Hepatocyte (in vitro differentiated cells): ENCODE measurements at places on chromosomes 1 and 21. TPM values are rescaled to one million over a fixed set of nuclear protein-coding genes. Genes with fewer than 3 reads are reported as not detected.

GRCh38 chr1:237282208-237282783, 240.3 kb downstream of the RYR2 start:
- H3K27me3 ChIP-seq = no peaks in the 10 kb centered on the region
- no peak for DNase-seq
- H3K4me1 ChIP-seq = no peaks in the 10 kb centered on the region
- no peak overlapping the region for H3K27ac ChIP-seq

- peak; percentile 87 for DNase-seq
- peaks cover 8% of the 10 kb centered on the region for H3K27me3 ChIP-seq
- no peaks in the 10 kb centered on the region for H3K36me3 ChIP-seq
- H3K4me3 ChIP-seq = no peak overlapping the region
- no peak overlapping the region for H3K27ac ChIP-seq
- peaks cover 5% of the 10 kb centered on the region for H3K4me1 ChIP-seq
These were observed 12.0 kb upstream of the RHBG start for GRCh38 chr1:156356875-156357534.

- peak; percentile 62 for DNase-seq
- peak overlapping the region; percentile 86 for H3K27ac ChIP-seq
- no peaks in the 10 kb centered on the region for H3K27me3 ChIP-seq
- no peaks in the 10 kb centered on the region for H3K36me3 ChIP-seq
- peaks cover 42% of the 10 kb centered on the region for H3K4me1 ChIP-seq
These were observed 208.3 kb upstream of the RUNX1 start for GRCh38 chr21:35257413-35257812.

DNA sequence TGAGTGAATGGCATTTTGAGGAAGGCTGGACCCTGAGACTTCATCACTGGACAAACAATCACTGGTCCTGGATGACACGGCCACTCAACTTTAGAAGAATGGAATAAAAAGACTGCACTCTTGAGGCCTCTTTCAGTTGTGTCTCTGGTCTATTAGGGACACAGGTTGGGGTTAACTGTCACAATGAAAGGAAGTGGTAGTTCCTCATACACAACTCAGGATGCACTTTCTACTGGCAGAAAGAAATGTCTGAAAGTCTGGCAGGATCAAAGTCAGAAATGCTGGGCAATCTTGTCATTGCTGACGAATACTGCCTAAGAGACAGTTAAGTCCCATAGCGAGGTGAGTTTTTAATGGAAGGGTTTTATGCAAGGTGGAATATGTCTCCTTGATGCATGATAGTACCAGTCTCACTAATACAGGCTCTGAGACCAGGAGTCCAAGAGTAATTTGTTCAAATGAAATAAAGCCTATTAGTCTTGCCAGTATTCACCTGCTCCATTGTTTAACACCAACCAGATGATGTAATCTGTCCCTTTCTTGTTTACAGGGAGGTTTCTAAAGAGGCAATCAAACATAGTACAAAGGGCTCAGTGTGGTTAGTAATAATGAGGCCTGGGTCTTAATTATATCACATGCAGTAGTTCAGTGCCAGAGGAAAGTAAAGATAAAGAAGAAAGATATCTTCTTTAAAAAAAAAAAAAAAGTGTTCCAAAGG, 11.2 kb upstream of the RRP15 start:
- no peaks in the 10 kb centered on the region for H3K4me1 ChIP-seq
- H3K27me3 ChIP-seq = no peaks in the 10 kb centered on the region
- no peak overlapping the region for H3K4me3 ChIP-seq

- peak; percentile 53 for DNase-seq
- no peaks in the 10 kb centered on the region for H3K36me3 ChIP-seq
- no peaks in the 10 kb centered on the region for H3K27me3 ChIP-seq
These were observed 1.0 kb downstream of the ZNF687 start for GRCh38 chr1:151282883-151283725.

GRCh38 chr1:154445040-154445472, 39.9 kb downstream of the IL6R start:
- H3K4me3 ChIP-seq = no peak overlapping the region
- H3K27ac ChIP-seq = no peak overlapping the region
- H3K4me1 ChIP-seq = peaks cover 3% of the 10 kb centered on the region
- no peaks in the 10 kb centered on the region for H3K36me3 ChIP-seq

FLG gene
- total RNA-seq = not detected in 2 replicates

DNA sequence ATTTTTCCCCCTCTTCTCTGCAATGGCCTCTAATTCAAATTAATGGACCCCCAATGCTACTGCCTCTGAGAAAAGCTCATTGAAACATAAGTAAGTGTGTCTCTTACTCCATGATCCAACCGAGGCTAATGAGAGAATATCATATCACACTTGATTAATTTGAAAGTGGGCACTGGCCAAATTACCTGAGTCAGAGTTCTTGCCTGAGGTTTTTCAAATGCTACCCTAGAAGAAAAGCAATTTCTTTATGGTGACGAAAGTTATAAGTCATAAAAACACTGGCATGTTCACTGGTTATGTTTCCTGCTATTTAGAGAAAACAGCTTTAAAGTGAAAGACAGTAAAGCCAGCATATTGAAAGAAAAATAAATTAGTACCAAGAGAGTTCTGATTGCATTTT, 368.8 kb upstream of the TMPRSS15 start:
- no peak for DNase-seq
- no peaks in the 10 kb centered on the region for H3K36me3 ChIP-seq
- no peak overlapping the region for H3K4me3 ChIP-seq
- H3K27me3 ChIP-seq = no peaks in the 10 kb centered on the region
- H3K4me1 ChIP-seq = no peaks in the 10 kb centered on the region

LRRC53 gene
- total RNA-seq = not detected in 2 replicates

FCRL4 gene
- total RNA-seq = not detected in 2 replicates

CD1E gene
- total RNA-seq = not detected in 2 replicates

DMBX1 gene
- not detected in 2 replicates for total RNA-seq

- no peak overlapping the region for H3K4me3 ChIP-seq
- H3K27ac ChIP-seq = no peak overlapping the region
- peak; percentile 71 for DNase-seq
- no peaks in the 10 kb centered on the region for H3K36me3 ChIP-seq
- no peaks in the 10 kb centered on the region for H3K27me3 ChIP-seq
These were observed 5.1 kb upstream of the SSR2 start for GRCh38 chr1:156025876-156026275.

GRCh38 chr1:56833088-56833487, 13.9 kb upstream of the FYB2 start:
- H3K27me3 ChIP-seq = no peaks in the 10 kb centered on the region
- H3K4me3 ChIP-seq = no peak overlapping the region
- no peak overlapping the region for H3K27ac ChIP-seq
- H3K36me3 ChIP-seq = no peaks in the 10 kb centered on the region
- no peaks in the 10 kb centered on the region for H3K4me1 ChIP-seq

- no peak overlapping the region for H3K4me3 ChIP-seq
- peaks cover 10% of the 10 kb centered on the region for H3K4me1 ChIP-seq
- H3K27me3 ChIP-seq = no peaks in the 10 kb centered on the region
- DNase-seq = no peak
These were observed 55.2 kb upstream of the MRPS6 start for GRCh38 chr21:34018185-34018584.

AQP10 gene
- 0.96 and 2.0 TPM in 2 replicates for total RNA-seq

EPS8L3 gene
- 40.2 and 48.1 TPM in 2 replicates for total RNA-seq

CATSPERE gene
- 1.0 and 1.7 TPM in 2 replicates for total RNA-seq

HMCN1 gene
- total RNA-seq = 13.4 and 14.2 TPM in 2 replicates

S100A6 gene
- total RNA-seq = 140 and 173 TPM in 2 replicates
